Neural progenitor cell (in vitro differentiated cells): ENCODE measurements at places on chromosomes 3 and 15.

- DNase-seq = no peak
- H3K27ac ChIP-seq = no peak overlapping the region
- no peaks in the 10 kb centered on the region for H3K4me1 ChIP-seq
- no peaks in the 10 kb centered on the region for H3K27me3 ChIP-seq
- no peak overlapping the region for H3K4me3 ChIP-seq
Measured at GRCh38 chr3:162540421-162540820, 1043.8 kb downstream of the OTOL1 start.

GRCh38 chr3:129506231-129506742 lies 22.2 kb upstream of the RHO start:
- H3K36me3 ChIP-seq = no peaks in the 10 kb centered on the region
- H3K27me3 ChIP-seq = no peaks in the 10 kb centered on the region
- H3K4me3 ChIP-seq = no peak overlapping the region
- no peak for DNase-seq
- H3K4me1 ChIP-seq = no peaks in the 10 kb centered on the region

- H3K27ac ChIP-seq = no peak overlapping the region
- peak; percentile 42 for DNase-seq
- no peaks in the 10 kb centered on the region for H3K36me3 ChIP-seq
- no peaks in the 10 kb centered on the region for H3K27me3 ChIP-seq
- H3K4me1 ChIP-seq = no peaks in the 10 kb centered on the region
Measured at GRCh38 chr15:78284758-78285157, 14.7 kb downstream of the SKIC8 start.

GRCh38 chr15:68730471-68730919 lies 90.2 kb downstream of the ANP32A start:
- H3K4me3 ChIP-seq = no peak overlapping the region
- peaks cover 2% of the 10 kb centered on the region for H3K4me1 ChIP-seq
- H3K36me3 ChIP-seq = no peaks in the 10 kb centered on the region

DNA sequence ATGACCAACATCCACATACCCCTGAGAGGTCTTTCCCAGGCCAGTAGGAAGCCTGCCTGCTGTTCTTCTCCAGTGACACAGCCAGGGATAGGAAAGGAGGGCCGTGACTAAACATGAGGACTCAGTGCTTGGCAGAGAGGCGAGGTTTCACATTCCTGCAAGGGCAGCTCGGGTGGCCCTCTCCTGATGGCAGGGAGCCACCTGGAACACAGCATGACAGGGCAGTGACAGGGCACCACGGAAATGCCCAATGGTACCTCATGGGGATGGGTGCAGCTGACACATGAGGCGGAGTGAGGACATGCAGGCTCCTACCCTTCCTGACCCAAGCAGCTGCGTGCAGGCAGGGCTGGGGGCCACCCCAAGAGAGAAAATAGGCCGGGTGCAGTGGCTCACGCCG lies 7.4 kb upstream of the TGM5 start:
- H3K4me1 ChIP-seq = no peaks in the 10 kb centered on the region
- H3K27ac ChIP-seq = no peak overlapping the region
- peaks cover 3% of the 10 kb centered on the region for H3K36me3 ChIP-seq
- no peaks in the 10 kb centered on the region for H3K27me3 ChIP-seq

DNA sequence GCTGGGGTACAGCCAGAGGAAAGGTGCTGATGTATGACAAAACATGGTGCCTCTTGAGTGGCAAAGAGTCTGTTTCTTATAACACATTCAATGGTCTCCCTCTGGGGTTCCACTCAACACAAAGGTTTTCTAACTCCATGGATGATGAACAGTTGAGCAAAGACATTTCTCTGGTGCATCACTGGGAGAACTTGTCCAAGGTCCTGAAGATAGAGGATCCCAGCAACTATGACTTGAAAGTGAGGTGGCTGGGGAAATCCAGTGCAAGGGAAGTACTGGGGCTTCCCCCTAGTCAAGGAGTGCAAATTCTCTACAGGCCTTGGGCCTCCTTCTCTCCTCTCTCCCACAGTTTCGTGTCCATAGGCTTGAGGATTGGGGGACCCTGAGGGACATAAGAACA lies 431.1 kb downstream of the WDR72 start:
- no peaks in the 10 kb centered on the region for H3K36me3 ChIP-seq
- H3K4me3 ChIP-seq = no peak overlapping the region
- H3K4me1 ChIP-seq = peaks cover 13% of the 10 kb centered on the region
- peak; percentile 27 for DNase-seq
- H3K27me3 ChIP-seq = no peaks in the 10 kb centered on the region
- H3K27ac ChIP-seq = no peak overlapping the region

- no peak for DNase-seq
- no peaks in the 10 kb centered on the region for H3K27me3 ChIP-seq
- H3K4me3 ChIP-seq = no peak overlapping the region
- no peak overlapping the region for H3K27ac ChIP-seq
- H3K36me3 ChIP-seq = no peaks in the 10 kb centered on the region
- peaks cover 12% of the 10 kb centered on the region for H3K4me1 ChIP-seq
Measured at GRCh38 chr3:145716519-145716918, 444.5 kb downstream of the PLOD2 start.

- peaks cover 100% of the 10 kb centered on the region for H3K27me3 ChIP-seq
- H3K4me3 ChIP-seq = peak overlapping the region; percentile 52
- no peaks in the 10 kb centered on the region for H3K36me3 ChIP-seq
- peaks cover 15% of the 10 kb centered on the region for H3K4me1 ChIP-seq
Measured at GRCh38 chr3:129973853-129974563, 512 bp upstream of the TRH start.

- no peaks in the 10 kb centered on the region for H3K27me3 ChIP-seq
- H3K4me3 ChIP-seq = no peak overlapping the region
Measured at GRCh38 chr3:153052096-153052460, 109.9 kb upstream of the RAP2B start.

- no peaks in the 10 kb centered on the region for H3K27me3 ChIP-seq
- H3K4me3 ChIP-seq = no peak overlapping the region
- H3K4me1 ChIP-seq = peaks cover 19% of the 10 kb centered on the region
- H3K36me3 ChIP-seq = no peaks in the 10 kb centered on the region
- H3K27ac ChIP-seq = no peak overlapping the region
Measured at GRCh38 chr15:66755298-66756068, 53.4 kb downstream of the SMAD6 start.

DNA sequence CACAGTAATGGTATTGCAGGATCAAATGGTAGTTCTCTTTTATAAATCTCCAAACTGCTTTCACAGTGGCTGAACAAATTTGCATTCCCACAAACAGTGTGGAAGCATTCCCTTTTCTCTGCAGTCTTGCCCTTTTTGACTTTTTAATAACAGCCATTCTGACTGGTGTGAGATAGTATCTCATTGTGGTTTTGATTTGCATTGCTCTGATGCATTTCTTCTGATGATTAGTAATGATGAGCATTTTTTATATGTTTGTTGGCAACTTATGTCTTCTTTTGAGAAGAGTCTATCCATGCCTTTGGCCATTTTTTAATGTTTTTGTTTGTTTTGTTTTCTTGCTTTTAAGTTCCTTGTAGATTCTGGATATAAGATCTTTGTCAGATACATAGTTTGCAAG lies 316.1 kb upstream of the TMCO5A start:
- H3K4me1 ChIP-seq = no peaks in the 10 kb centered on the region
- no peak overlapping the region for H3K4me3 ChIP-seq
- no peaks in the 10 kb centered on the region for H3K27me3 ChIP-seq
- no peak overlapping the region for H3K27ac ChIP-seq

DNA sequence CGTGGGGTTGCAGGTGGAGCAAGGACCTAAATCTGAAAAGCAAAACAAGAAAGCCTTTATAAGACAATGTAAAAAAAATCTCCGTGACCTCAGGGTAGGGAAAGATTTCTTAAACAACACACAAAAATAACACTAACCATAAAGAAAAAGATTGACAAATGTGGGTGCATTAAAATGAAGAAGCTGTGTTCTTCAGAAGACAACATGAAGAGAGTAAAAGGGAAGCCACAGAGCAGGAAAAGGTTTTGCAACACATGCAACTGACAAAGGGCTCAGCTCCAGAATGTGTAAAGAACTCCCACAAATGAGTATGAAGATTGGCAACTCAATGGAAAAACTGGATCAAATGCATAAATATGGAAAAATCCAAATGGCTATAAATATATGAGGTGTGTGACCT lies 74.2 kb downstream of the MAGEF1 start:
- no peaks in the 10 kb centered on the region for H3K27me3 ChIP-seq
- H3K4me3 ChIP-seq = no peak overlapping the region
- peaks cover 49% of the 10 kb centered on the region for H3K4me1 ChIP-seq
- DNase-seq = no peak
- no peak overlapping the region for H3K27ac ChIP-seq

DNA sequence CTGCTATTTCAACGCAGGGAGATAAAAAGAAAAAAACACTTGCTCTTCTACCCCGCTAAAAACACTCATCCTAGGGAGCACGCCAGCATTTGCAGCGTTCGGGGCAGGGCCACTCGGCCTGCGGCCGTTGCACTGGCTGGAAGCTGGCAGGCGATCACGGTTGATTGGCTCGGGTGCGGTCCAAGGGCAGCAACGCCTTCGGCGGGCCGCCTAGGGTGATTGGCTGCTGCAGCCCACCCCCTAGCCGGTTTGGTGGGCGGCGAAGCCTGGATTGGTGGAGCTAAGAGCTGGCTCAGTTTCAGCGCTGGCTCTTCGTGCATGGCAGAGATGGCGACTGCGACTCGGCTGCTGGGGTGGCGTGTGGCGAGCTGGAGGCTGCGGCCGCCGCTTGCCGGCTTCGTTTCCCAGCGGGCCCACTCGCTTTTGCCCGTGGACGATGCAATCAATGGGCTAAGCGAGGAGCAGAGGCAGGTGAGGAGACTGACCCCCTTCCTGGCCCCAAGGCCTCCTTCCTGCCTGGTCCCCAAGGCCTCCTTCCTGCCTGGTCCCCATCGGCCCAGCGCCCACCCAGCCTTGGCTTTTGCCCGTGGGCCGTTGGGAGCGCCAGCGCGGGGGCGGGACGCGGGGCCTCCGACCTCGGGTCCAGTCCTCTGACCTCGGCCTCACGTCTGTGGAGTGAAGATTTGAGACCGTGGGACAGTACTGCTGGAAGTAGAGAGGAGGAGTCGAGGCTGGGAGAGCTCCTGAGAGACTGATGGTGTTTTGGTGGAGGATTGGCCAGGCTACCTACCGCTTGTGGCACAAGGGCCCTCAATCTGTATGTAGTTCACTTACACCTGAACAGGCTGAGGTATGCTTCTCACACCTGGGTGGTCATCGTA lies at the start of gene IVD:
Gene IVD (plus strand): TSS at position 295 of the 881 bp plus-strand sequence. CDS start 33 bp downstream, at position 328.
- peak within 1 kb of the TSS; percentile 74 for H3K4me3 ChIP-seq
- no peak within 1 kb of the TSS for H3K27ac ChIP-seq
- DNase-seq = peak; percentile 98

DNA sequence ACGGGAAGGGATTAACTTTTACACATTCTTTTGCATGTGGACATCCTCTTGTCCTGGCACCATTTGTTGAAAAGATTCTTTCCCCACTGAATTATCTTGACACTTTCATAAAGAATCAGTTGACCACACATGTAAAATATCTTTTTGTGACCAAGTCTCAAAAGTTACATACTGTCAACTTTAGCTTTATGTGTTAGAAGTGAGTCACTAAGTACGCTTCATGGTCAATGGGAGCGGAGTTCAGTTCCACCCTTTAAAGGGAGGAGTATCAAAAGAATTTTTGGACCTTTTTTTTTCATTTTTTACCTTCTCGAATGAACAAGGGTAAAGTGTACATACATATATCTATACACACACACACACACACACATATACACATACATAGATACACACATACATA lies 35.4 kb downstream of the MAPK6 start:
- H3K27ac ChIP-seq = no peak overlapping the region
- no peaks in the 10 kb centered on the region for H3K4me1 ChIP-seq
- no peak for DNase-seq

DNA sequence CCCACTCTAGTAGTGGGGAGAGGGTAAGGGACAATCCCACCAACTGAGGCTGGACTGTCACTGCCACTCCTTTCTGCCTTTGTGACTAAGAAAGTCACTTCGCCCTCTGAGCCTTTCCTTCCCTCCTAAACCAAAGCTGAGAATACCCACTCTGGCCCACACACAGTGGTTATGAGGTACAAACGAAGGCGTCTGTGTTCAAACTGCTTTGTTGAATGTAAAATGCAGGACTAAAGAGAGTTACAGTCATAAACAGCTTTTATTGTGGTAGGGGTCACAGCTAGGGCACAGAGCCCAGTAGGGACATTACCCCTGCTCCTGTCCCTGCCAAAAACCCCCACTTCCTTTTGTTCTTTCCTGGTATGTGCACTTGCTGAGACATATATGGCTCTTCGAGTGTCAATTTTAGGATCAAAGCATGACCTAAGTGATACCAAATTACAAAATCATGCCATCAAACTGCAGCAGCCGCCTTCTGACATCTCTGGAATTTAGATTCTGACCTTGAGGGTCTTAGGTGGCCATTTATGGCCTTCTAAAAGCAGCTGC lies 45.1 kb downstream of the CTDSPL start:
- no peak overlapping the region for H3K4me3 ChIP-seq
- DNase-seq = no peak
- no peak overlapping the region for H3K27ac ChIP-seq
- no peaks in the 10 kb centered on the region for H3K27me3 ChIP-seq
- H3K36me3 ChIP-seq = no peaks in the 10 kb centered on the region

DNA sequence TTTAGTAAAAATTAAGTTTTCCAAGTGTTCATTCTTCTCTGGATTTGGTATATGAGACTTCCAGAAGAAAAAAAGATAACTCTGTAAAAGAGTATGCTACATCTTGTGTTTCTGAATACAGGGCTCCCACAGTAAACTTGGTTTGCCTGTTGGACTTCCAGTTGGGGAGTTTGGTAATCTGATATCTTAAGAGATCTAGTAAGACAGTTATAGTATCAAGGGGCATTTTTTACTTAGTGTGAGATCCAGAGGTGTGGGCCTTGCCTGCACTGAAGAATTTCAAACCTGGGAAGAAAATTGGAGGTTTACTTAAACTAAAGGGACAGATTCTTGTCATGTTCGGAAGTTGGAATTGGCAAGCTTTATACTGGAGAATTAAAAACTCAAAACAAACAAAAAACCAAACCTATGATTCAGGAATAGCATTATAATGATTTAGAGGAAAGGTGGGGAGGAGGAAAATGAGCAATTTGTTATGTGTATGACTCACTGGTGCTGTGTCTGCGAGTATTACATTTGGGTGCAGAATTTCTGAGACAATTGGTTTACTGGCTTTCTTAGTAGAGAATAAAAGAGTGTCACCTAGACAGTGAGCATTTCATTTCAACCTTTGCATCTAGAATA lies 58.9 kb upstream of the ULK4 start:
- H3K36me3 ChIP-seq = no peaks in the 10 kb centered on the region
- no peak overlapping the region for H3K27ac ChIP-seq
- H3K27me3 ChIP-seq = no peaks in the 10 kb centered on the region
- H3K4me3 ChIP-seq = no peak overlapping the region

- no peaks in the 10 kb centered on the region for H3K27me3 ChIP-seq
- H3K4me1 ChIP-seq = peaks cover 3% of the 10 kb centered on the region
- no peak for DNase-seq
- no peak overlapping the region for H3K27ac ChIP-seq
Measured at GRCh38 chr15:92092289-92093105, 239.0 kb downstream of the SLCO3A1 start.
